GM03348 (cell line): ENCODE measurements at places on chromosomes 3 and 15.

DNA sequence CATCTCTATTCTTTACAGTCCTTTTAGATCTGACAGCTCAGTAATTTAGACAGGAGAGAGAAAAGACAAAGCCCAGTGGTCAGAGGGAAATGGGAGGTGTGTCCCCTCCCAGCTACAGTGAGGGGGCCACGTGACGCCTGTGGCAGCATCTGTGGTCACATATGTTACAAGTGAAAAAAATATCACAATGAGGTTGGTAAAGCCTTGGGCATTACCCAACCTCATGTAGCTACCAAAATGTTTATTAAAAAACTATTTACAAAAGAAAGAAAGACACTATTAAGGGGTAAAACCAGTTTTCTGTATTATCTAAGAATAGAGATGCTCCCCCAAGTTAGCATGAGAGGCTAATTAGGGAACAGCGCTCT lies 42.9 kb upstream of the PLCL2 start:
- no peak for DNase-seq

DNA sequence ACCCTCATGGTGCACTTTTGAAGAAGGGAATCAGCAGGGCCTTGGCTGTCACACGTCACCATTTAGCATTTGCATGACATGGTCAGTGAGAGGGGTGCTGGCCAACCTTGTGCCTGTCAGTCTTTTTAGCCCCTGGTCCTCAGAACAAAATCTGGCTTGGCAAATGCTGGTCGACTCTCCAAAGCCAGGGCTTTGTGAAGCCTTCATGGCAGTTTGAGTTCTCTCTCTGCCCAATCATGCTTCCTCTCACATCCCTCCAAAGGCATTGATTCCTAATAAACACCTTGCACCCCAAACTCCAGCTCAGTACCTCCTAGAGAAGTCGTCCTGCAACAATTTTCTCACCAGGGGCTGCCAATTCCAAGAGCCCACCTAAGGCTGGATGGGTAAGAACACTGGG lies 19.4 kb downstream of the CCR9 start:
- no peak for DNase-seq

- DNase-seq: peak; percentile 12
Observed at GRCh38 chr3:30314757-30315325, 291.6 kb upstream of the TGFBR2 start.

DNA sequence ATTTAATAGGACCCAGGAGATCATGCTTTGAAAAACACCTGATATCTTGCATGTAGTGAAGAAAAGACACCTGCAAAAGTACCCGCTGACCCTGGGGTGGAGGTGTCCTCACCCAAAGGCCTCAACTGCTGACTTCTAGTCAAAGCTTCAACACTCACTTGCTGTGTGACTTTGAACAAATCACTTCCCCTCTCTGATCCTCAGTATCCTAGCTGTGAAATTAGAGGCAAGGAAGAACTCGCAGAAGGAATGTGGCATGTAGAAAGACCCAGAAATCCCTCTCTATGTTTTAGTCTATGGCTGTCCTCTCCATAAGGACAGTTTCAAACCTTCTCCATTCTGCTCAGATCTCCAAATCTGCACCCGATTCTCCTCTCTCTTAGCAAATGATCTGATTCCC lies 52.7 kb upstream of the ATP13A3 start:
- no peak for DNase-seq

GRCh38 chr3:34109846-34110245 lies 311.4 kb downstream of the PDCD6IP start:
- DNase-seq: no peak

DNA sequence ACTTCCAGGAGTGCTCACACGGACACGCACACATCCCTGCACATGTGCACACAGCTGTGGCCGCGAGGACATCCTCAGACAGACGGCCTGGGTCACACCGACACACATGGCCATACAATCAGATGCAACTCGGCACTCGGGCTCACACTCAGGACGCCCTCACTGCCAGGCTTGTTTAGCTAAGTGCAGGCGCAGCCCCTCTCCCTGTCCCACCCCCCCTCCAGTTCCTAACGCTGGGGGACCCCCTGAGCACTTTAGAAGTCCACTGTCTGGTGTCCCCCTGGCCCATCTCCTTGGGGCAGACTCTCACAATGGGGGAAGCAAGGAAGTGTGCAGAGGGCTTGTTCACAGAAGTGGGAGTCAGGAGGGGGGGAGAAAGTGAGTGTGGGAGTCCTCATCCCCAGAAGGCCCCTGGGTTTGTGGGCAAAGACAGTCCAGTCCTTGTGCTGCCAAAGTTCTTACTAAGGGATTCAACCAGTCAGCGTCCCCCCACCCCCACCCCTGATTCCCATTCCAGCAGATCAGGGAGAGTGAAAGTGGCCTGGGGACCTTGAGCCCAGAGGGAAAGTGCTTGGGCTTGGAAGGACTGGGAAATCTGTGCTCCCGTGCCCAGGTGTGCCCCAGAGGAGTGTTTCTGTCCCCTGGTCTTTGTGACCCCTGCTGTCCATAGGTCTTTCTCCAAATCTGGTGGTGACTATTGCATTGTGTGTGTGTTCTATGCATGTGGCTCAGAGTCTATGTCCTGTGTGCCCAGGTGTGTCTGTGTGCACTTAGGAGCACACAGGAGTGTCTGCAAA lies 767 bp upstream of the GATA2 start:
- DNase-seq: no peak

- DNase-seq: no peak
Observed at GRCh38 chr15:80920271-80920699, 69.3 kb downstream of the MESD start.

DNA sequence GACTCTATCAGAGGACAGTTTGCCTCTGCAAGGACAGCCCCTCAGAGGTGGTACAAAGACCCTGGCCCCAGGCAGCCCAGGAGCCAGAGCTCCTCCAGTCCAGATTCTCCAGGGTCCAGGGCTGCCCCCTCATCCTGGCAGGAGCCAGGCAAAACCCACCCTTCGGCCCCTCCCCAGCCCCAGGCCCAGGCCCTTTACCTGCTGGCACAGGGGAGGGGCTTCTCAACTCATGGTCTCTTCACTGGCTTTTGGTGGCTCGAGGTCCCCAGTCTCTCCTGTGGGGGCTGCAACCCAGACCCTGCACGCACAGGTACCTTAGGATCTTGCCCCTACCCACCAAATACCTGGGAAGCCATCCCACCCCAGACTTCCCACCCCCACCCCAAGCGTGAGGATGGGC lies 8.5 kb downstream of the NEIL1 start:
- DNase-seq: no peak

DNA sequence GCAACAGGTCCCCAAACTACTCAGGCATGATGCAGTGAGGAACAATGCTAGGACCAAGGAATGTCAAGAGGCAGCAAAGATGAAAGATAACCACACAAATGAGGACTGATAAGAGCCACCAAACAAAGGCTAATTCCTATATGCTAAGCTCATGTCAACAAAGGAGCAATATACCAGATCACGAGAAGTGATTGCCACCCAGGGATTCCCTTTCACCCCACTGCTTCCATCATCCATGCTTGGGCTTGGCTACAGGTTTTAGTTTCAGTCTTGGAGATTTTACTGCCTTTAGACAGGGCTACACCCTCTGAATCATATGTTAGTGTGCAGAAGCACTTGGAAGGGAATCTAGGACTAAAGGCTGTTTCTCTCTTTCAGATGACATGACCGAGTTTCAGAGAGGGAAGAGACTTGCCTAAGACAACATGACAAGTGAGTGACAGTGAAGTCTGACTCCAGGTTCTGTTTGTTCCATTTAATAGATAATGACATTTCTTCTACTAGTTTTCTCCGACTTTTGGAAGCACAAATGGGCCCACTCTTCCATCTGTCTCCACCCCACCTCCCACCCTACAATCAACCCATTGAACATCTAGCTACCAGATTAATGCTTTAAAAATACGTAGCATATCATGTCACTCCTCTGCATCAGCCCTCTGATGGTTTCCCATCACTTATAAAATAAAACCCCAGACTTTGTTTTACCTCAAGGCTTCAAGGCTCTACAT lies 173.5 kb upstream of the LRRN1 start:
- DNase-seq: no peak

GRCh38 chr15:69543681-69544364 lies 91.2 kb downstream of the RPLP1 start:
- DNase-seq: no peak

DNA sequence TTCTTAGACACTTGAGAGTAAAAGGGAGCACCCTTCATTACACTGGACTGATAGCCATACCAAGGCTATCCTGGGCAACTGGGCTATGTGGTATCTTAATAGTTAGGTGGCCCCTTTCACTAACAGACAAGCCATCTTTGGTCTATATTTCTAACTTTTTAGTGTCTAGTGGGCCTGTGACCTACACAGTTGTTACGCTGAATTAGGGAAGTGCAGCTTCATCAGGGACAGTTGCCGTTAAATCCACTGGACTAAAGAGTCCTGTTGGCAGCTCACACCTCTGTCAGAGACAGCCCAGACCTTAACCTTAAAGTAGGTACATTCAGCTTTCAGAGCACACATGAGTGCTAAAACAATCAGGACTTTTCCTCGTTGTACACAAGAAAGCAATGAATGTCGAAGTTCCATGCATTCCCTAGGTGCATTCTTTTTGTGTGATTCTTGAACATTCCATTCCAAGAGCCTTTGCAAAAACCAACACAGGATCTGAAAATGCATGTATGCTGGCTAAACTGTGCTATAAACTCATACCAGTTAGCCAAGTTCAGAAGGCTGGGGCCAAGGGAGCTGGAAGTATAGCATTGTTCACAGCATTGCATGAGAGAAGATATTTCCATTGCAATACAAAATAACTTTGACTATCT lies 230.2 kb upstream of the EIF1B start:
- DNase-seq: peak; percentile 75

GRCh38 chr15:34331809-34332208 lies 5.8 kb downstream of the SLC12A6 start:
- no peak for DNase-seq

DNA sequence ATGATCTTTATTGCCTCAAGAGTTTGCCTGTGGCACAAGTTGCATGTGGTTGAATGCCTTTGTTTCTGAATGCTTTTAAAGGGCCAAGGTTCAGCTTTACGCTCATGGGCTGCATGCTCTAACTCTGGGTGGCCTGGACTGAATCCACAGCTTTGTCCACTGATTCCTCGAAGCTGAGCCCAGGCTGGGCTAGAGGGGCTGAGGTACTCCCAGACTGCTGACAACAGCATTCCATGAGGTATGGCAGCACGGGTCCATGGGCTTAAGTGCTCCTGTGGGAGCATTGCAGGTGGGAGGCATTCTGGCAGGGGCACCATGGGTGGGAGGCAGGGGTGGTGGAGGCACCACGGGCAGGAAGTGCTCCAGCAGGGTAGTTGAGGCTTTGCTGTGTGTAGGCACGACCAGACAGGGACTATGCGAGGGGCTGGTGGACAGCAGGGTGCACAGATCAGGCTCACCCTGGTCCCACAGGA lies 61.6 kb downstream of the GLCE start:
- no peak for DNase-seq

DNA sequence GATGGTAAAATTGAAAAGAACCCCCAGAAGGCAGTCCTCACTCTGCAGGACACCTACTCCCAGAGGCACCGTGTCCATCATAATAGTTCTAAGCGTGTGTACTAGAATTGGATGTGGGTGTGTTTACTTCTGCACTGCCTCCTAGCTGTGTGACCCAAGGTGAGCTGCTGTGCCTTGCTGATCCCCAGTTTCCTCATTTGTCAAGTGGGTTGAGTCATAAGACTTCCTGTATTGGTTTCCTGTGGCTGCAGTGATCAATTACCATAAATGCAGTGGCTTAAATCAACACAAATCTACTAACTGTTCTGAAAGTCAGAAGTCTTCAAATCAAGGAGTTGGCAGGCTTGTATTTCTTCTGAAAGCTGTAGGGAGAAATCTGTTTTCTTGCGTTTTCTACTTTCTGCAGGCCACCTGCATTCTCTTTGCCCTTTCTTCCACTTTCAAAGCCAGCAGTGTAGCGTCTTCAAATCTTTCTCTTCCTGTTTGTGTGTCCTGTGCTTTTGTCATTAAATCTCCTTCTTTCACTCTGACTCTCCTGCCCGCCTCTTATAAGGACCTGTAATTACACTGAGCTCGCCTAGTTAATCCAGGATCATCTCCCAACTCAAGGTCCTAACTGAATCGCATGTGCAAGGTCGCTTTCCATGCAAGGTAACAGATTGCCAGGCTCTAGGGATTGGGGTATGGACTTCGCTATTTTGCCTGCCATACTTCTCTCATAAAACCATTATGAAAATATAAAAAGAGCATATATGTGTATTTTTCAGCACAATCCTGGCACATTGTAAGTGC lies 59.0 kb downstream of the RORA start:
- no peak for DNase-seq

- DNase-seq: peak; percentile 45
Observed at GRCh38 chr15:62301993-62302675, 137.0 kb upstream of the C2CD4B start.

GRCh38 chr3:118511402-118511801 lies 523.2 kb downstream of the IGSF11 start:
- no peak for DNase-seq

GRCh38 chr3:49377483-49377882 lies 19.3 kb upstream of the GPX1 start:
- DNase-seq: no peak

DNA sequence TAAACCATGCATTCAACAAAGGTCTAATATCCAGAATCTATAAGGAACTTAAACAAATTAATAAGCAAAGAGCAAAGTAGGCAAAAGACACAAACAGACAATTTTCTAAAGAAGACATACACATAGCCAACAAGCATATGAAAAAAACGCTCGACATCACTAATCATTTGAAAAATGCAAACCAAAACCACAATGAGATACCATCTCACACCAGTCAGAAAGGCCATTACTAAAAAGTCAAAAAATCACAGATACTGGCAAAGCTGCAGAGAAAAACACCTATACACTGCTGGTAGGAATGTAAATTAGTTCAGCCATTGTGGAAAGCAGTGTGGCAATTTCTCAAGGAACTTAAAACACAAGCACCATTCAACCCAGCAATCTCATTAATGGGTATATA lies 53.8 kb downstream of the FSIP1 start:
- no peak for DNase-seq

GRCh38 chr15:82970078-82970686 lies 15.8 kb upstream of the RAMAC start:
- no peak for DNase-seq

DNA sequence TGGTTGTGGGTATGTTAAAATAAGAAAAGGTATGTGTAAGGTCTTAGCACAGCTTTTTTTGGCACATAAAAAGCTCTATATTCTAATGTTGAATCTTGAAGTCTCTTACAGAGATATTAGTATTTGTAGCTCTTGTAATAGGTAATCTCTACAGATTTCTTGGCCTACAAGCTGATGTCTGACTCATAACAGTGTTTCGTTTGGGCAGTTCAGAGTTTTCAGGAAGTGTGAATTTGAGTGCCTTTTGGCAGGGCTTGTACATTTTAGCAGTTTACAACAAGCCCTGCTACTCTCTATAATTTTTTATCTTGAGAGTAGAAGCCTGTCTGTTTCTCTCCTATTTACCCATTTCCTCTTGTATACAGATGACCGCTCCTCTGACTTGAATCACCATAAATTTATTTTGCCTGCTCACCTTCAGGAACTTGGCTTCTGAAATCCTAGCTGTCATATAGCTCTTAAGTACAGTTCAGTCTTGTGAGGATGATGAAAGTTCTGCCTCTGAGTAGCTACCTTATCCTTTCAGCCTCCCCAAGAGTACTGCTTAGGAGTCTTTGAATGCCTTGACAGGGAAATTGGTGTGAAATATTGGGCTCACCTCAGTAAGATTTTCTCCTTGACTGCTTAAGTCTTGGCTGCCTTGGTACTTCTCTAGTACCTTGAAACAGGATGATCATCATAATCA lies 419.9 kb upstream of the RARB start:
- no peak for DNase-seq
